COR-L47 (cell line): ENCODE measurements at places on chromosomes 1 and 21.
A peak's percentile ranks its signal among the peaks of the same experiment; 100 is the strongest.

GRCh38 chr1:67945733-67946374 lies 104.6 kb downstream of the DIRAS3 start:
- no peak for DNase-seq

DNA sequence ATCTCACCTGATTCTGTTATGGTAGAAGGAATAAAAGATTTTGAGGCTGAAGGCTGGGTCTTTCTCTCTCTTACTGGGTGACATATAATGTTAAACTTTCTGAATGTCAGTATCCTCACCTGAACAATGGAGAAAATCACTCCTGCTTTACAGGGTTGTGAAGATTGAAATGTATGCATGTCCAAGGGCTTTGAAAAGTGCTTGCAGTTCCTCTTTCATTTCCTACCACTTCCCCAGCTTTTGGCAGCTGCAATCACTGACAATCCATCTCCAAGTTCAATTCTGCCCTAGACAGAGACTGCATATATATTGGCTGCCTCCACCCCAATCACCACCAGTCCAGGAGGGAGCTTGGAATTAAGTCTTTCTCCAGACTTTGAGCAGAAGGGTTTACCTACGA lies 39.8 kb downstream of the FAM78B start:
- DNase-seq = no peak

GRCh38 chr21:42307106-42307505 lies 8.1 kb downstream of the TFF3 start:
- no peak for DNase-seq

- DNase-seq = no peak
Measured at GRCh38 chr1:172339842-172340241, 80.6 kb upstream of the C1orf105 start.

DNA sequence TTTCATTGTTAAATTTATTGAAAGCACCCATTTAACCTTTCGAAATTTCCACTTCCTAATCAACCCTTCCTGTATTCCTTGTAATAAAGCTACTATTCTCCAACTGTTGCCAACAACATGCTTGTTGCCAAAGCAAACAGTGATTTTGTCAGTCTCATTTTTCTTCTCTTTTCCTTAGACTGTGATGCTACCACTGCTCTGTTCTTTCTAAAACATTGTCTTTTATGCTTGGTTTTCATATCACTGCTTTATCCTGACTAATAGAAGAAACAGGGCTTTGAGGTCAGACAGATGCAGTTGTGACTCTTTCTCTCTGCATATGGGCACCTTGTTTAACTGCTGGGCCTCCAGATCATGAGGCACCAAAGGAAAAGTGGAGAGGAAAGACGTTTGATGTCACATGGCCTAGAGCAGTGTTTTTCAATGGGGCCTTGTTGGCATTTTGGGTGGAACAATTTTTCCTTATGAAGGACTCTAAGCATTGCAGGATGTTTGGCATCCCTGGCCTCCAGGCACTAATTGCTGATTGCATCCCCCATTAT lies 56.1 kb downstream of the HMCN1 start:
- DNase-seq = no peak

DNA sequence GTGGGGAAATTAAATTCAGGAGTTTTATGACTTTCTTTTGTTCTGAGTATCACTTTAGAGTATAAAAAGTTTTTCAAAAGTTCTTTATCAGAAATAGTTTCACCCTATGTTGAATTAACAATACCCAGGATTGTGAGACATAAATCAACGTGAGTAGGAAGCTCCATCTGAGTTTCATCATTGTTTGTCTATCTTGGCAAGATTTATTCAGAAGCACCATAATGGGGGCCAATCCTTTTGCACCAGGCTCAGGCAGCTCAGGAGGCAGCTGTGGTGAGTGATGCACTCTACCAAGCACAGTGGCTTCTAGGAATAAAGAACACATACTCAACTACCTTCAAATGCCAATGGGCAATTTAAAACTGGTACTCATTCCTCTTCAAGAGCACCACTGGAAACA lies 12.0 kb downstream of the CREG1 start:
- no peak for DNase-seq

DNA sequence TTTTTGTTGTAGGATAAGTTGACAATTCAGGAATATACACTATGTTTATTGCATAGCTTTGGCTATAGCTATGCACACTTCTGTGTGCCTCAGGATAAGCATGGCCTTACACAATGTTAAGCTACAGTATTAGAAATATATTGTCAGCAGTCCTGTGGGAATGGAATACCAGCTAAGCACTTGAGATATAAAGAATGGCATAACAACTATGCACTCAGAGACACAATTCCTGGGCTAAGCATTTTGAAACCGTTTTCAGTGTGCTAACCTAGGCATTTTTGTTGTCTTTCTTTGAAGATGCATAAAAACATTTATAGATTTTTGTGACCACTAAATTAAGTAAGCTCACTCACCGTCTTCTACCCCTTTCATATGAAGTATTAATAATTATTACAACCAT lies 46.8 kb downstream of the TMPRSS15 start:
- DNase-seq = no peak

DNA sequence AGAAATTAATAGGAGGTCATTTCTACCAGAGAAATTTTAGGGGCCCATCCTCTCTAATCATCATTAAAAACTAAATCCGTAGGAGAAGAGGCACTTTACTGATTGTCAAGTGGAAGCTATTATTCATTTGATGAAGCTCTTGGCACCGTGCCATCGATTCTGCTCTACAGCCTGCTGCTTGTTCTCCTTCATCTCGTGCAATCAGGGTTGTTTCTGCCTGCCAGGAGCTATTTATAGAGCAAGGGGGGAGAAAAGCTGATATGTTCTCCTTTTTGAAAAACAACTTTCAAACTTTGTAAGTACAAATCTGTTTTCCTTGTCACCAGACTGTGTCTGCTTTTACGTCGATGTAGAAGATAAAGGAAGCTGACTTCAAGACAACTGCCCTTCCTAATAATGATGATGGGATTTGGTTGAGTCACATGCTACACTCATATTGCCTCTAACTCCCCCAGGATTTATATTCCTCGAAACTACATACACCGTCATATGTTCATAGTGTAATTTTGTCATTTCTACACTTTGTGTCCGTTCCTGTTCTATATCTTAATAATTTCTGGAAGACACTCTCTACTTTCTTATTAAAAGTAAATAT lies 169.6 kb upstream of the LHX8 start:
- DNase-seq = peak; percentile 96

- DNase-seq = peak; percentile 56
Measured at GRCh38 chr21:39258207-39258606, 55.2 kb downstream of the BRWD1 start.
